ENCODE measurements at places on chromosomes 1 and 21.

- peak; percentile 42 for ATAC-seq
Observed at GRCh38 chr21:28235169-28235895, 757.3 kb downstream of the LTN1 start.

DNA sequence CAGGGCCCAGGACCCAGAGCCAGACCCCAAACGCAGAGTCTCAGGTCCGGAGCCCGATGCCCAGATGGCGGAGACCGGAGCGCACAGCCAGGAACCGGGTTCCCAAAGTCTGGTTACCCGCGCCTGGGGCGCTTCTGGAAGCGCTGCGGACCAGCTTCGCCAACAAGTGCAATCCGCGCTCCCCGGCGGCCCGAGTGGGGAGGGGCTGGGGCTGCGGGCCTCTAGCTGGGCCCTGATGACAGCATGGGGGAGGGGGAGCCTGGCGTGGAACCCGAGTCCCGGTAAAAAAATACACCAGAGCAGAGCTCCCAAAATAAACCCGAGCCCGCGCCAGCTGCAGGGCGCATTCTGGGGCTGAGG lies 494 bp downstream of the NT5C1A start:
- ATAC-seq, result peak; percentile 20

DNA sequence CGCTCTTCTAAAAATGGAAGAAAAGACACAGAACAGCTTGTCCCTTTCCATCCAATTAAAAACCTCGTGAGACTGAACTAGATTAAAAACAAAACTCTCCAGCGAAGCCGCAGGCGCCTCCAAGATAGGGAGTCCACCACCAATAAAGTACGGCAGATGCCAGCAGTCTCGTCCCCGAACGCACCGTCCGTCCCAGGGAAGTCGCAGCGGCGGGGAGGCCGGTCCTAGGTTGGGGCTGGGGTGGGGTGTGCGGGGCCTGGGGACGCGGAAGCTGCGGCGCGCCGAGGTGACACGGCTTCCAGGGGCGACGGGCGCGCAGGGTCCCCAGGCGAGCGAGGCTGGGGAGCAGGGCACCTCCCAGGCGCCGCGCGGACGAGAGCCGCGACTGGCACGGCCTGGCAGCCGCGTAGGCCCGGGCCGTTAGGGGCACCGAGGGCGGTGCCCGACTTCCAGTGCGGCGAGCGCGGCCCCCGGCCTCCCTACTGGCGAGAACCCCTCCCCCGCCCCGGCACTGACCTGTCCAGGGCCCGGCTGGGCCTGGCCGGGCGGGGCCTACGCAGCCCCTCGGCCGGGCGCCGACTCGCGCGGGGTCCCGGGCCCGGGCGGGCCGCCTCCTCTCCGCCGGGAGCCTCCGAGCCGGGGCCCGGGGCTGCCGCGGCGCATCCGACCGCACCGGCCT lies 28.3 kb upstream of the A3GALT2 start:
- ATAC-seq, result peak; percentile 6

- peak; percentile 89 for ATAC-seq
Observed at GRCh38 chr1:161827786-161828185, 61.7 kb downstream of the ATF6 start.

DNA sequence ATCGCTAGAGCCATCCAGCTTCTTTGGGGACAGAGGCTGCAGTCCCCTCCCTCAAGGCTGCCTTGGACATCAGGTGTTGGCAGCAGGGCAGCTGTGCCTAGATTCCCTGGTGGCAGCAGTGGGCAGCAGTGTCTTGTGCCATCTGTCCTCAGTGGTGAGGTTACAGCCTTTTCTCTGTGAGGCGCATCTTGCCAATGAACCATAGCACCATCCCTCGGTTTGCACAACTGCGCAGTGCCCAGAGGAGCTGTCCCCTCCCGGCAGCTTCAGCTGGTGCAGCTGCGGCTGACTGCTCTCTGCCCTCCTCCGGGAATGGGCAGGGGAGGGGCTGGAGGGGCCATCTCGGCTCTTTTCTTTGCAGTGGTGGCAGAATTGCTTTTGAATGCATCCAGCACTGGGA lies 59.0 kb upstream of the C8B start:
- ATAC-seq, result no peak

All from SK-N-SH treated with all-trans-retinoic acid at 6 μM for 48 hours (cell line).